ENCODE measurements at places on chromosomes 7 and 10.

GRCh38 chr7:128922496-128923410 is 12.2 kb upstream of the KCP start:
- no peak for DNase-seq

- DNase-seq: no peak
Observed at GRCh38 chr7:117146059-117146458, 176.8 kb downstream of the WNT2 start.

DNA sequence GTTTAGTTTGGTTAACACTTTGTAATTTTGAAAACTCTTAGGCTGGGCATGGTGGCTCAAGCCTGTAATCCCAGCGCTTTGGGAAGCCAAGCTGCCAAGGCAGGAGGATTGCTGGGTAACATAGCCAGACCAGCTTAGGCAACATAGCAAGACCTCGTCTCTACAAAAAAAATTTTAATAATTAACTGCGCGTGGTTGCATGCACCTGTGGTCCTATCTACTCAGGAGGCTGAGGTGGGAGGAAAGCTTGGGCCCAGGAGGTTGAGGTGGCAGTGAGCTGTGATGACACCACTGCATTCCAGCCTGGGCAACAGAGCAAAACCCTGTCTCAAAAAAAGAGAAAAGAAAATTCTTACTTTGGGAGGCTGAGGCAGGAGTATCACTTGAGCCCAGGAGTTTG is 18.2 kb downstream of the MYOZ1 start:
- no peak for DNase-seq

DNA sequence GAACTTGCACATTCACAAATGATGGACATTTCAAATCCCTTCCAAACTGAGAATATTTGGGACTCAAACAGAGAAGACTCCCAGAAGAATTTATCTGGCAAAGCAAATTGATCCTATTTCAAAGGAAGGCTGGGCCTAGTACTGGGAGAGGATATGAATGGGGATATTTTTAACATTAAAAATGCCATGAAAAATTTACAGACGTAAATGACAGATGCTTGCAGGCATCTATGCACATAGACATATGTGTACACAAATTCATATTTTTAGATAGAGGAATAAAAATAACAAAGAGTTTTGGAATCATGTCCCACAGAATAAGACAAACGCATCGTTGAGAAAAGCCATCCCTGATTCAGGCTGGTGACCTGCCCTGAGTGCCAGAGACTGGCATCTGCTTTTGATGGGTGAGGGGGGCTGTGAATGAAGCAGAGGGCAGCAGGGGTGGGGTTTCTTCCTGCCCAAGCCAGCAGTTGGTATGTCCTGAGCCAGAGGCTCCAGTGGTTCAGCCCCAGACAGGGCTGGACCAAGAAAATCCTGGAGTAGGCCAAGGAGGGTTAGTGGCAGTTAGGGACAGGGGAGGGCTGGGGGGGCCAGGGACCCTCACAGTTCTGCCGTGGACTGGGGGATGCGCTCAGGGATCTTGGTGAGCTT is 138.5 kb downstream of the SLIT1 start:
- DNase-seq: no peak

DNA sequence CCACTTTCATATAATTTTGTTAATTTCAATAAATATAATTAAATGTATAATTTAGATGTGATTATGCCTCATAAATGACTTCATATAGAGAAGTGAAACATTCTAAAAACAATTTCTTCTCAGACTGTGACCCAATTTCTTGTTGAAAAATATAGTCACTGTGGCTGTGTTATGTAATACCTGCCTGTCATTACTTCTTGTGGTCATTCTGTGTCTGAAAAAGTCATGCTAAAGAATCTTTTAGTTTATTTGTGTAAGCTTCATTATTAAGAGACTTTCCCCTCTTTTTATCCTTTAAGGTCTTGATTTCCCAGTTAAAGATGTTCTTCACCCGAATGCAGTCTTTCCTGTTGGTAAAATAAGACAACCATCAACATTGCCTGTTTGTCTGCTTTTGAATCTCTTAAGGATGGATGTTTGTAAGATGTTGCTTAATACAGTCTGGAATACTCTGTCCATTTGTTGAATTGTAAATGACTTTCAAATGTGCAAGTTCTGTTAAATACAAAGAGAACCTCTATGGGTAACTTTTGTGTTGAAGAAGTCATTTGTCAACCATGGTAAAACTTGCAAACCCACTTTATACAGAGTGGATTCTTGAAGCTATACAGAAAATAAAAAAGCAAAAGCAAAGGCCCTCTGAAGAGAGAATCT is 16.0 kb downstream of the KAT6B start:
- no peak for DNase-seq

Data from dorsolateral prefrontal cortex (tissue), 122 donors.